ENCODE measurements at places on chromosomes 6 and 20.

DNA sequence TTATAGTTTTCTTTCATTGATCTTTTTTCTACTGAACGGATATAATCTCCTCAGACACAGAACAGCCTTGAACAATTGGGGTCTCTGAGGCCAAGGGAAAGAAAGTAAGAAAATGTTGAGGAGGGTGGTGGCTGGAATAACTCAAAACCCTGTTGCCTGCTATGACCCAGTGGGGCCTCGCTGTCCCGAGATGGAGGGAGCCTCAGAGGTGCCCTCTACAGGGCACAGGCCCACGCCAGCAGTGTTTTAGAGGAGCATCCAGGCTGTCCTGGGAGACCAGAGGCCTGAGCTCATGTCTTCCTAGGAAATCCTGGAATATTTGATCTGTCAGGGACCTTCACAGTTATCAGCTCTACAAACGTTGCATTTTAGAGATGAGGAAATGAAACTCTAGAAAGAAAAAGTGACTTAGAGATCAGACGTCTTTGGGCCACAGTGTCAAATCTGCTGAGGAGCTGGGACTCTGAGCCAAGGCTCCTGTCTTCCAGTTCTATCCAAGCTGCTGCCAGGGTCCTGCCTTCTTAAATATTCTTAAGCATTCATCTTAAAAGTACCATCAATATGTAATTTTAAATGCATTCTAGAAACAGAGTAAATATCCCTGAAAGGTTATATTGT is 26.3 kb downstream of the ALDH5A1 start:
- DNase-seq: no peak

GRCh38 chr6:90948540-90948939 is 361.7 kb upstream of the MAP3K7 start:
- DNase-seq: no peak

DNA sequence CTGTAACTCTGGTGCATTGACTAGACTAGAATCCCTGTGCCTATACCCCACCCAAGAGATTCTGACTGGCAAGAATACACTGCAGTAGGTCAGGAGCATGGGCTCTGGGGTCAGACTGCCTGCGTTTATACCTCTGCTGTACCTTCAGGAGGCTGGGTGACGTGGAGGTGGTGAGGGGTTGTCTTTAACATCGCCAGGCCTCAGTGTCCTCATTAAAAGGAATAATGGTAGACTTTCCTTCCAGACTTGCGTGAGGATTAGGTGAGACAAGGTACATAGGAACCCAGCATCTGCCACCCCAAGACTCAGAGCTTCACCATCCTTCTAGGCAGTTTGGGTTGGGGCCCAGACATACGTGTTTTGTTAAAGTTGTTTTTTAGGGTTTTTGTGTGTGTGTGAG is 44.3 kb downstream of the TM9SF4 start:
- DNase-seq: no peak

- no peak for DNase-seq
Measured at GRCh38 chr6:152356662-152357061, 280.5 kb downstream of the SYNE1 start.
